Dermis microvascular lymphatic vessel endothelial cell (primary cell): ENCODE measurements at places on chromosomes 2 and 18. TPM values are rescaled to one million over a fixed set of nuclear protein-coding genes. Genes with fewer than 3 reads are reported as not detected.

The LHCGR gene
- total RNA-seq = not detected in 2 replicates

The DNAH6 gene
- total RNA-seq = under 0.01 TPM in 2 replicates

The MC5R gene
- not detected in 2 replicates for total RNA-seq

The DTNB gene
- 4.9 and 5.3 TPM in 2 replicates for total RNA-seq

The CCDC148 gene
- total RNA-seq = 0.13 TPM in 2 replicates

The PLCL1 gene
- 0.76 and 1.0 TPM in 2 replicates for total RNA-seq

The PCARE gene
- total RNA-seq = not detected in 2 replicates

The RMND5A gene
- total RNA-seq = 71.8 and 81.0 TPM in 2 replicates

The CD8B2 gene
- total RNA-seq = not detected in 2 replicates

The GALNT1 gene
- total RNA-seq = 127 and 164 TPM in 2 replicates

The AFTPH gene
- total RNA-seq = 24.8 and 29.0 TPM in 2 replicates

The SERPINB12 gene
- not detected in 2 replicates for total RNA-seq

The LINC00305 gene
- total RNA-seq = not detected in 2 replicates

The TUBA3E gene
- total RNA-seq = not detected in 2 replicates

The TEKT4 gene
- total RNA-seq = not detected in 2 replicates

The CCDC74B gene
- 0.51 and 0.64 TPM in 2 replicates for total RNA-seq

The ALMS1 gene
- total RNA-seq = 4.4 and 6.6 TPM in 2 replicates
